ENCODE measurements at places on chromosomes 3 and 15.

- DNase-seq: no peak
Observed at GRCh38 chr15:82130248-82130647, 84.4 kb upstream of the MEX3B start.

- DNase-seq: no peak
Observed at GRCh38 chr15:99706557-99707303, 26.5 kb downstream of the LYSMD4 start.

DNA sequence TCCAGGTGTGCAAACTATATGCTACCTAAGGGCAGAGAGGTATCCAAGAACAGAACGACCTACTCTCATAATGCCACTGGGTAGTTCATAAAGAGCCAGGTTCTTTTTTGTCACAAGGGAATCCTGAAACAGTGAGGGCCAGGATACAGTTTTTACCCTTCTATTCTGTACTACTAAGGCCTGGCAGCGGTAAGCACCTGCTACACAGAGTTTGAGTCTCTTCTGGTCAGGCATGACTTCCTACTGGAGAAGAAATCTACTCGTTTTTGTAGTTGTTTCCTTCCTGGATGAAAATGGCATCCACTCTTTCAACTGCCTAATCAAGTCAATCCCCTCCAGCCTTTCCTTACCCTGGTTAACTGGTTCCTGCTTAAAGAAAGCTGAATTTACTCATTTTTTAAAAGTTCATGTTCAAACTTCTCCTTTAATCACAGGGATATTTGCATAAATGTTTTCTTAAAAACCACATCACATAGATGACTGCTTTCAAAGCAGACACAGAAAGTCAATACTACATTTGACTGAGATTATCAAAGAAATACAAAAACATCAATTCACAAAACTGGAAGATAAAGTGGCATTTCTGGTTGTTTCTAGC, 40.0 kb downstream of the MAP4 start:
- DNase-seq: no peak

GRCh38 chr3:132448216-132448961, 31.1 kb downstream of the DNAJC13 start:
- DNase-seq: no peak

GRCh38 chr15:63506537-63507035, 2.2 kb downstream of the USP3 start:
- DNase-seq: no peak

DNA sequence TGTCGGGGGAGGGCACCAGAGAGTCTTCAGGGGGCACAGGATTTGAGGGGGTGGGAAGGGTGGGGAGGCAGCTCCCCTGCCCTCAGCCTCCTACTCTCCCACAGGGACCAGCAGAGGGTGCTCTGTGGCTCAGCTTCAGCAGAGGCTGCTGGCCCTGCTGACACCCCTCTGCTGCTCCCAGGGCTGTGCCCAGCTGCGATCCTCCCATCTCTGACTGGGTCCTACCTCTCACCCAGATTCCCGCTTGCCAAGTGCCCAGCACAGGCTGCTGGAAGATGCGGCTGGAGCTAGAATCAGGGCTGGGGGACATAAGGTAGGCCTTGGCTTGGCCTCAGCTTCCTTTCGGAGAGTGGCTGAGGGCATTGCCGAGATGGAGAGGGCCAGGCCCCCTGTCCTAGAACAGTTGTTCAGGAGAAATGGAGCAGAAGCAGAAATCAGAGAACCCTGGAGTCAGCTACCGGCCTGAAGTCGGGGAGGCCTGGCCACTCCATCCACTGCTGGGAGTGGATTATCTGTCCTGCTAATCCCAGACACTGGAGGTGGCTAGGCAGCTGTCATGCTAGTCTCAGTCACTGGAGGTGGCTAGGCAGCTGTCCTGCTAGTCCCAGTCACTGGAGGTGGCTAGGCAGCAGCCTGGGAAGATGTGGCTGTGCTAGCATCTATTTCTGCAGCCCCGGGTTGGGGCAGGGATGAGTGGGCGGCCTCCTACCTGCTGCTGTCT, 3.9 kb downstream of the GRM2 start:
- DNase-seq: no peak

DNA sequence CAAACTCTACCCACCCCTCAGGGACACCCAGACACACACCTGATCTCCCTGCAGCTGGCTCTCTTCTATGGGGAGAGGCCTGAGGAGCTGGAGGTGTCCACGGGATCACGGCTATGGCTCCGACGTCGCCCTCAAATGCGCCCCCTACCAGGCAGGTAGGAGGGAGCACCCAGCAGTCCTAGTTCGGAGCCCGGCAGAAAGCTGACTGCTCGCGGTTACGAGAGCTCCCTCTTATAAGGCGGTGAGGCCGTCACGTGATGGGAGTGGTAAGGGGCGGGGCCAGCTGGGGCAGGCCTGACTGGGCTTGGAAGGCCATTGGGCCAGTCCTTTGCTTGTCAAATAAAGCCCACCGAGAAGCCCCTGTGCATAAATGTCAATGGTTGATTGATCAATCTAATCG, at the start of gene PRR20G:
Gene PRR20G, minus strand, starts transcription at position 207 of the 400 bp plus-strand sequence. CDS start 681 bp downstream, outside the sequence.
- no peak for DNase-seq

- DNase-seq: no peak
Observed at GRCh38 chr15:93089727-93090305, 805 bp upstream of the RGMA start.

- peak; percentile 27 for DNase-seq
Observed at GRCh38 chr15:40358471-40359353, 693 bp downstream of the DISP2 start.

DNA sequence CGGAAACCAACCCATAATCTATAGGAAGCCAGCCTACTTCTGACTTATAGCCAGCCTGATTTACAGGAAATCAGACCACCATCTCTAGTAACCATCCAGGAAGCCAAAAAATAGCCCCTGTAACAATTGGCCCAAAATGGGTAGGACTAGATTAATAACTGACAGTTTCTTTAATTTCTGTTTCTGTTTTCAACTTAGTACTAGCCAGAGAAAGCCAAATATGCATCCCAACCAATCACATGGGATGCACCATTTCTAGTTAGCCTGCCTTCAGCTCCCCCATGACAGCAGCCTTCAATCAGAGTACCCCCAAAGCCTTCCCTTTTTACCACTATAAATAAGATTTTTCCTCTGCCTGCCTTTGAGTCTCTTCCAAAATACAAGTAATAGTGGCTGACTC, 239.1 kb upstream of the GADL1 start:
- no peak for DNase-seq

GRCh38 chr3:50551054-50551659, 16.4 kb downstream of the C3orf18 start:
- DNase-seq: no peak

GRCh38 chr15:39685999-39686613, 96.5 kb downstream of the FSIP1 start:
- DNase-seq: peak; percentile 50

DNA sequence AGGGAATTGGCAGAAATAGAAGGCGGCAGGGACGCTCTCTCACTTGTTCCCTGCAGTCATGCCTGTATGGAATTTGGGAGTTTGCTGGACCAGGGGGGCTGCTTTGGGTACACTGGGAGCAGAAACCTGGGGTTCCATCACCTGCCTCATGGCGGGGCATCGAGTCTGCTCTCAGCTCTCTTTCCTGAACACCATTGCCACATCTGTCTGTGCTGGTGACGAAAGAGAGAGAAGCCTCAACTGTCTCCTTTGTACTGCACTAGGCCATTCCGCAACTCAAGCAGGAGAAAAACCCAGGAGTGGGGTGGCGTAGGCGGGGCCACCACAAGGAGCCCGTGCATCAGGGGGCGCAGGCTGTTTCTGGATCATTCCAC, 14.0 kb downstream of the TMEM158 start:
- no peak for DNase-seq

GRCh38 chr3:12620729-12621128, 43.2 kb downstream of the RAF1 start:
- no peak for DNase-seq

GRCh38 chr3:160226026-160226907, 1.0 kb downstream of the C3orf80 start:
- no peak for DNase-seq

DNA sequence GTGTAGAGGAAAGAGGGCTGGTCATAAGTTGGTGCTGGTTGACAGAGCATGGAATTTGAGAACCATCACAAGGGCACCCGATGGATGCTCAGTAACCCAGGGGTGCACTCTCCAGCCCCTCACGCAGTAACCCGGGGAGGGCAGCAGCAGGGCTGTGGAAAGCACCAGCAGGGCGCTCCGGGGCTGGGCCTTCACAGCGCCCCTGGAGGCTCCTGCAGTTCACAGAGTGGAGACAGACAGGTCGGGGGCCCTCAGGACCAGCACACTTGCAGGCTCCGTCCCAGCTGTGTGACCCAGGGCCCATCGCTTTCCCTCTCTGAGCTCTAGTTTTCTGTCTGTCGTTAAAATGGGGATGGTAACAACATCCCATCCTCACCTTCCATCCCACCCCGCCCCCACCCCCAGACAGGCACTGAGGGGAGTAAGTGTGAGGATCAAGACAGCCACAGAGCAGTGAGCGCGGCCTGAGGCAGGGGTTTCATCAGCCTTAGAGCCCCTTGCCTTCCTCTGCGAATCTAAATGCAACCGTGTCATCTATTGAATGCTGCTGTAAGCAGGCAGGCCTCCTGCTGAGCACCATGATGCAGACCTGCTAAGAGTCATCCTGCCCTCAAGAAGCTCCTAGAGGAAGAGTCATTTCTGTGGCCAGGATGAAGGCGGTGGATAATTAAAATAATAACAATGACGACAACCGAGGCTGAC, 90.2 kb upstream of the LINGO1 start:
- DNase-seq: no peak

Measured in NCI-H2171 (cell line).